ENCODE measurements at places on chromosomes 3 and 15.

- no peak for DNase-seq
Observed at GRCh38 chr3:194894538-194894937, 208.9 kb downstream of the FAM43A start.

- no peak for DNase-seq
Observed at GRCh38 chr3:56933803-56934202, 126.7 kb upstream of the SPATA12 start.

DNA sequence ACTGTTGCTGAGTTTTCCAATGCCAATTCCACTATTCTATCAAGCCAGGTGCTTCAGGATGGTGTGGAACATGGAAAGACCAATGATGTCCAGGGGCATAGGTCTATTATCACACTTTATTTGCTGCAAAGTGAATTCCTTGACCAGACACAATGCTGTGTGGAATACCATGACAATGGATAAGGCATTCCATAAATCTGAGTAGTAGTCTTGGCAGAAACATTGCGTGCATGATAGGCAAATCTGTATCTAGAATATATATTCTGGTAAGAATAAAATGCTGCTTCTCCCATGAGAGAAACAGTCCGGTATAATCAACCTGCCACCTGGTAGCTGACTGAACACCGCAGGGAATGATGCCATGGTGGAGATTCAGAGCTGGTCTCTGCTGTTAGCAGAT is 70.0 kb upstream of the ALDH1A3 start:
- no peak for DNase-seq

- no peak for DNase-seq
Observed at GRCh38 chr3:119343719-119344118, 49.5 kb downstream of the ARHGAP31 start.

DNA sequence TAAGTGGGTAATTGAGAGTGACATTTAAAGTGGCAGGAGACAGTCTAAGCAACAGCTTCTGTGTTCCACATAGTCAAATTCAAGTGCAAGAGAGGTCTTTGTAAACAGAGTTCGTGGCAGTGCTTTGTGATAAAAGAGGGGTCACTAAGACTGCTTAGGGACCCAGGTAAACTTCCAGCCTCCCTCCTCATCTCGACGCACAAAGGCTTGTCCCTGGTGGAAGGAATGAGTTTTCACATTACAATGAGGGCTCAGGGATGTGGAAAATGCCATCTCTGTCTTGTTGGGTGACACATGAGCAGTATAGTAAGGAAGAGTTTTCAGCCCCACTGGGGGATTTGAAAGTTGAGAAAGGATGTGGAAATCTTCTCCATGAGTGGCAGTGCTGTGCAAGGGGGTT is 7.3 kb downstream of the GMNC start:
- no peak for DNase-seq

DNA sequence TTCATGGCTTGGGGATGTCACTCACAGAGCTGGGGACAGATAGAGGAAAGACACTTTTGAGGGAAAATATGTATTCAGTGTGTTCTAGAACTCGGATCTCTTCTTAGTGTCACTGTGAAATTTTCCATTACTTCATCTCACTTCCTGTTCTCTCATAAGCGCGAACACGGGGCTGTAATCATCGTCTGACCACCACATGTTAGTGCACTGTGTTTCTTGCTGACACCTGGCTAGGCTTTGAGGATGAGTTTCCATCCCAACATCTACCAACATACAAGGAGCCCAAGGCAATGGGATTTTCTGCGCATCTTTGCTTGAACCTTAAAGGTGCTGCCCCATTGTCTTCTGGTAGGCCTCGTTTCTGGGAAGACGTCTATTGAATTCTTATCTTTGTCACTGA is 84.0 kb downstream of the LIPC start:
- DNase-seq, result no peak

DNA sequence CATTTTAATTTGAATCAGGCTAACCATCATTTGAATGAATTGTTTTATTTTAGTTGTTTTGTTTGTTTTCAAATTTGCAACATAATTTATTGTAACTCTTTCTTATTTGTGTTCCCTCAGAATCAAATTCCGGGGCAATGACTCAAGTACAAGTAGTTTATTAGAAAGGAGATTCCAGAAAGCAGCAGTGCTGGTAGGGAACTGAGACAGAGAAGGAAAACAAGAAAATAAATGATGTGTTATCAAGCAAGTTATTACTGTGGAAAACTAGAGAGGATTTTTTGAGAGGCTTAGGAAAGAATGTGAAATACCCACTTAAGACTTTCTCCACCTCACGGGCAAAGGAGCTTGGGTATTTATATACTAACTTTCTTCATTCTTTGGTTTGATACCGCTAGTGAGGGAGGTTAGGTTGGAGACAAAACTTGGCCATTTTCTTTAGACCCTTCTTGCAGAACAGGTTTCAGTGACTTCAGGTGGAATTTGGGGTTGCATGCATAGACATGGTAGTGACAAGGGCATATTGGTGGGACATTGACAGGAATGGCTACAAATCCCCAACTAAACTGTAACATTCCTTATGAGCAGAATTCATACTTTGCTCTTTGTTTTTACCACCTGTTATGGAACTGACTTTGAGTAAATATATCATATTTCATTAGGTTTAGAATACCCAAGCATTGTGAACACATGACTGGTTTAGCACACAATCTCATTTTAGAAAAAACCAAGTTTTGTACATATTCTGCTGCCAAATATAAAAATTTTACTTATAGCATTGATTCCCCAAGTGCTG is 254.3 kb downstream of the ZBBX start:
- no peak for DNase-seq

Measured in dermis microvascular lymphatic vessel endothelial cell (primary cell).